HTR-8/SVneo (cell line): ENCODE measurements at places on chromosomes 5 and 9.

DNA sequence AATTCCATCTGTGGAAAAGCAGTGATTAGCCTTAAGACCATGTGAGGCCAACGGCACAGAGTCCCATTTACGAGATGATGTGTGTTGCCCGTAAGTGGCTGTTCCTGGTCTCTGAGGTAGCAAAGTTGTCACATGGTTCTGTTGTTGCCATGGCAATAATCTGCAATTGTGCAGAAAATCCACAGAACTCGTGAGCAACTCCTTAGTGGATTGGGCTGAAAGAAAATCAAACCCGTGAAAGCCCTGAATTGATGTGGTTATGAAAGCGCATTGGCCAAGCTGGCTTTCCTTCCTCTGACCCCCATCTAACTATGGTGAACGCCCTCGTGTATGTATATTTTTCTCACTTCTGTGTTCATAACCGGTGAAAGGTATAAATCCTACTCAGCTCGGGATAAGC is 614.7 kb downstream of the EBF1 start:
- no peak for DNase-seq

- no peak for DNase-seq
Observed at GRCh38 chr9:3337515-3338225, 188.1 kb downstream of the RFX3 start.

DNA sequence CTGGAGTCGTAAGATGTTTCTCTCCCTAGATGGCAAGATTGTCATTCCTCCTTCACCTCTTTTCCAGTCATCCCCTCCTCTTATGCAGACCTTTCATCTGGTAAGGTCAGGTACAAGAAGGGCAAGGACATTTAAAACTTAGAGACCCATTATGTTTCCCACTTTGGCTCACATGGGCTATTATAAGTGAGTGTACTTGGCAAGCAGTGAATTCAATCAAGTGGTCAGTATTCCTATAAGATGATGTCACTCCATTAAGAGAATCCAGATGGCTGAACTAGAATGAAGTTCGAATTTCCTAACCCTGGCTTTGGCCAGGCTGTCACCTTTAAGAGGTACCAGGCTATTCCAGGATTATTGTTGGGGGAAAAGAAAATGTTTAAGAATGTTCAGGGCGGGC is 32.2 kb downstream of the ZNF131 start:
- DNase-seq: no peak

DNA sequence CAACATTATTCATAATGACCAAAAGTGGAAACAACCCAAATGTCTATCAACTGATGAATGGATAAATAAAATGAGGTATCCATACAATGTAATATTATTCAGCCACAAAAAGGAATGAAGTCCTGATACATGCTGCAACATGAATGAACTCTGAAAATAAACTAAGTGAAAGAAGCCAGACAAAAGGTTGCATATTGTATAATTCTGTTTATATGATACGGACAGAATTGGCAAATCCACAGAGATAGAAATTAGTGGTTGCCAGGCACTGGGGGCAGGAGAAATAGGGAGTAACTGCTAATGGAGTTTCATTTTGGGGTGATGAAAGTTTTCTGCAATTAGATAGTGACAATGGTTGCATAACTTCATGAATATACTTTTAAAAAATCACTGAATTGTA is 47.0 kb downstream of the KIF24 start:
- no peak for DNase-seq

DNA sequence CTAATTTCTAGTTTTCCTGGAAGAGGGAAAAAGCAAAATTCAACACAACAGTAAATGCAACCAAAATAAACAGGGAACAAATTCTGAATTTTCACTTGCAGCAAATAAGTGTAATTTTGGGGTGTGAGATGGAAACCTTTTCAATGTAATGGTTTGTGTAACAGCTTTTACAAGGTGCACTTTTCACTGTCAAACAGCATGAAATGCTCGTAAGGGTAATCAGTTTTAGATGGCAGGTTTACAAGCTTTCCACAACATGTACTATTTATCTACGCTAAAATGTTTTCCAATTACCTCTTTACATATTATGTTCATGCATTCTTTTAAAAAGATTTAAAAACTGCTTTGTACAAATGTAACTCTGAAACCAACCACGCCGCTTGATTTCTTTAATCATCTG is 115.3 kb downstream of the RFX3 start:
- no peak for DNase-seq

GRCh38 chr5:73625944-73626811 is at the start of gene ARHGEF28:
Gene ARHGEF28 (plus strand): TSS chr5:73626196. CDS start chr5:73684852, 58,656 bp downstream.
- peak; percentile 67 for DNase-seq

- no peak for DNase-seq
Observed at GRCh38 chr9:114484215-114484853, 20.9 kb downstream of the WHRN start.
